ENCODE measurements at places on chromosomes 7 and 10.

DNA sequence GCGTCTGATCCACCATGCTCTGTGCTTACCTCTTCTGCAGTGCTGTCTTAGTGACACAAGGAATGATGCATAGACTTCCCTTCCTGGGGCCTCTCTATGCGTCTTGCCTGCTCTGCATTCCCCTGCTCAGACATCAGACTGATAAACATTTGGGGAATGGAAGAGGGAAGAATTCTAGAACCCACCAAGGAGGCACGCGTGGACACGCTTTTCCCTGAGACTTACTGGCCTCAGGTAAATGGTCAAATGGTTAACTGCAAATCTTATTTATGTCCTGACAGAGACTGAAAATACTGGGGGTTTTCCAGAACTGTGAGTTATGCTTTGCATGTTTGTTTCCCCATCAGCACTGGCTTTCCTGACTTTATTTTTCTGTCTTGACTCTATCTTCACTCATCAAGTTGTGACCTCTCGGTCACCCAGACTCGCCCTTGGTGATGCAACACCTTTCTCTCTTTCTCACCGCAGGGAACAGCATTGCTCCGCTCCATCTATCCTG lies 285.9 kb upstream of the FZD8 start:
- no peak for DNase-seq

DNA sequence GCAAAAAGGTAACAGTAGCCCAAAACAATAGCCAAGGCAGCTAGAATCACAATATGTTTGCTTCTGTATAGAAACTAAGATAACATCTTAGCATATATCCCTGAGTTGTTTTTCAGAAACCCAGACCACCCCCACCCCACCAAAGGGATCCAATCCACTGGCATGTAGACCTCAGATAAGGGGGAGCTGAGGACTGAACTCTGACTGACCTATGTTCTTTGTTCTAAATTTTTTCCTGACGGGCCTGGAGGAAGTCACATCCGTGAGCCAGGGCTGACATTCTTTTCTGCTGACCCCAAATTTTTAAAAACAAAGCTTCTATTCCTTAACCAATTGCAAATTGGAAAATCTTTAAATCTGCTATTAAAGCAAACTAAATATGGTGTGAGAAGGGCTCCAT lies 493.9 kb upstream of the IGFBP3 start:
- DNase-seq: no peak

GRCh38 chr7:82778021-82778420 lies 334.4 kb upstream of the CACNA2D1 start:
- DNase-seq: no peak

DNA sequence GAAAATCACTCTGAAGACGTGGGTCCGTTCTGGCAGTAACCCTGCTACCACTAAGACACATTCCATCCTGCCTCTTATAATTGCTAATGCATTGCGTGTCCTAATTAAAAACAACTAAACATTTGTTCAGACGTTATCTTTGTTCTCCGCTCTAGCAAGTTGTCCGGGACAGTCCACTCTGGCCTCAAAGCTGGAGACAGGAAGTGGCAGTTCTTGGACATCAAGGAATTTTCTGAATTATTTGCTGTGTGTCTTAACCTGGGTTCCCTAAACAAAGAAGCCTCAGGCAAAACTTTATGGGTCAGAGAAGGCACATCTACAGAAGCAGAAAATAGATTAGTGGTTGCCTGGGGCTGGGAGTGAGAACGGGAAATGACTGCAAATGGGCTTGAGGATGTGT lies 199.1 kb downstream of the CALN1 start:
- no peak for DNase-seq

GRCh38 chr10:1424648-1425047 lies 312.7 kb downstream of the ADARB2 start:
- DNase-seq: no peak

DNA sequence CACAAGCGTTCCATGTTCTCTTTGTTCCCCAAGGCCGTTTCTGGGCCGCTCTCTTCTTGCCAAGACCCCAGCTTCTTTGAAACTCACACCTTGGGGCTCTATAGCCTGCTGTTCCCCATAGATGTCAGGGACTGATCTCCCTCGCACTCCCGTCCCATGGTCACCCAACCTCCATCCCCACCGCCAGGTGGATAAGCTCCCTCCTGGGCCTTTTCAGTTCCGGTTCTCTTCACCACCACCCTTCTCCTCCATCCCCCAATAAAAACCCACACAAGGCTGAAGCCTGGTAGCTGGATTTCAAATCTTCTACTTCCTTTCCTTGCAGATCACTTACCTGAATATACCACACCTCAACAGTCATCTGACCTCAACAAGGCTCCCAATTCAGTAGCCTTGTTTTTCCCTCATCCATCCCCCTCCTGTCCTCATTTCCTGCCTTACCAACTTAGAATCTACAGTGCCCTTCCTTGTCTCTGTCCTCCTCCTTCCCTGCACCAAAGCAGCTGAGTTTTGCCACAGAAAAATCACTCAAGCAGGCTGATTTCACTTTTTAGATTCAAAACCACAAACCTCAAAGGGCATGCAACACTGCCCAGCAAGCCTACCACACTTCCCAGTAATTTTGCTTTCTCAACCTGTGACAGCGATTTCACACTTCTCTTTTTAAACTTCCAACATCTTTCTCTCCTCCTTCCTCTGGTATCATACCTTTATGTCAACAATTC lies 7.7 kb downstream of the SLC37A3 start:
- no peak for DNase-seq

DNA sequence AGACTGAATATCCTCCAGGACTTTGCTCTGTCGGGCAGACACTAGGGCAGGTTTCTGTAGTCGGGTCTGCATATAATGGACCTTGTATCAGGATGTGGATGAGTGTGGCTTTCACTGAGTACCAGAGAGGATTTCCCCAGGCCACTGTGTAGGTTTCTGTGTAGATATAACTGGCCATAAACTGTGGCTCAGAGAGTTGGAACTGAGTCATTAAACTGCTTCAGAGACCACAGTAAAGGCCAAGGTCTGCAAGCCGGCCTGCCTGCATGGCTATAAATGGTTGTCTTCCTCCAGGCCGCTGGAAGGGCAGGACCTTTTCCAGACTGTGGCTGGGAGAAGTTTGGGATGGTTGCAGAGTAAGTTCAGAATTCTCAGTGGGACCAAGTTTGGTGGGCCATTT lies 16.9 kb downstream of the ZNF92 start:
- DNase-seq: no peak

GRCh38 chr10:122510736-122511135 lies 49.4 kb downstream of the HTRA1 start:
- DNase-seq: no peak

- DNase-seq: no peak
Observed at GRCh38 chr10:106682175-106682574, 482.3 kb downstream of the SORCS1 start.

DNA sequence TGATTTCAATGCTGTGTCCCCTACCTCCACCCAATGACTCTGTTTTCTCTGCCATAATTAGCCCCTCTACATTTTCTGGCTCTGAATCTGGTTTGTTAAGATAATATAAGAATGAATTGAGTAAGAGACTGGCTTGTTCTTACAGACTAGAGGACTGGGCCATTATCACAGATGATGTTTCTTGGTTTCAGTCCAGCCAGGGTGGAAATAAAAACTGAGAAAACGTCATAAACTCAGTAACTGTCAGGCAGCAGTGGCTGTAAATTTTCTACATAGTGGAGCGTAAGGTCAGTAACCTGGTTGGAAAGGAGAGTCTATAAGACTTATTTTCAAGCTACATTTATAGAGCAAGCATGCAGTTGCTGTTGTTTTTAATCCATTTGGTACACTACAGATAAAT lies 485.4 kb downstream of the HTR7 start:
- DNase-seq: no peak

DNA sequence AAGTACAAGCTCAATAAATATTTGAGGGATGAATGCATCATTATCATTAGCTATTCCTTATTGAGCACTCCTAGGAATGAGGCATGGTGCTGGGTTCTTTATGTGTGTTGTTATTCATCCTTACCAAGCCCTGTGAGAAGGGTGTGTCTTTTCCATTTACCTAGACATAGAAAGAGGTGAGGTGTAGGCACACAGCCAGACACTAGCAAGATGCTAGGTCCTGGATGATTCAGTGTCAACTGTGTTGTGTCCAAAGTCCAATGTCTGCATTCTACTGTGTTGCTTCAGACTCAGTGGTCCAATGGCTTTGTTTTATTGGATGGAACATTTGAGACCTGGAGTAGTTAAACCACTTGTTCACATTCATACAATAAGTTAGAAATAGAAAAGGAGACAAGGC lies 605.5 kb downstream of the LRMDA start:
- no peak for DNase-seq

DNA sequence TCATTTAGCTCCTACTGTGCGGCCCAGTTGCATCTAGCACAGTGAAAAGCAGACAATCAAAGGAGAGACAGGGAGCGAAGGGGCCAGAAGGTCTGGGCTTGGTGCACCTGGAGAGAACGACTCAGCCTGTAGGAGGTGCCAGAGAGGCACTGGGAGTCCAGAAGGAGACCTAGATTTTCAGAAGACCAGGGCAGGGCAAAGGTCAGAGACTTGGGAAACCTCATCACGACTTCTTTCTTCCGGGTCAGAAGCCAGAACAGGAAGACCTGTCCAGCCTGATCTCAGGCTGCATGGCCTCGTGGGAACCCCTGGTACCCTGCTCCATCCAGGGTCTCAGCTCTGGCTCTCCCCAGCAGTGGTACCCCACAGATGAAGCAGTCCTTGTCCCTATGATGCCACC lies 5.2 kb downstream of the AGAP3 start:
- no peak for DNase-seq

DNA sequence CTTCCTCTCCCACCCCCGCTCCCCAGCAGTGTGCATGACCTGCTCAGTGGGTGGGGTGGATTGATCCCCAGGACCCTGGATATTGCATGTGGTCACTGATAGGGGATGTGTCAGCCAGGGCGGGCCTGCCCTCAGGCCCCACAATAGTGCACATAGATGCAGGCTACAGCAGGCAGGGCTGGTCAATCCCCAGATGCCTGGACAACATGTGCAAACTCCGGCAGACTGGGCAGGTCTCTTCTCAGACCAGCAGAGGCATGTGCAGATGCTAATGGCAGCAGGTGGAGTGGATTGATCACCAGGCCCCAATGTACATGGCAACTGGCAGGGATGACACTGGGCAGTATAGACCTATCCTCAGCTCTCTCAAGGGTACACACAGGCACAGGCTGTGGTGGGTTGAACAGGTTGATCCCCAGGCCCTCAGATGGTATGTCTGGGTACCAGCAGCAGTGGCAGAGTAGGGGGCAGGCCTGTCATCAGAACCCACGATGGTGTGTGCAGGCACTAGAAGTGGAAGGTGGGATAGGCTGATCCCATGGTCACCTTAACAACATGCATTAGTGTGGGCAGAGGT lies 98.6 kb downstream of the LANCL2 start:
- DNase-seq: no peak

GRCh38 chr10:77212632-77213031 lies 425.0 kb downstream of the KCNMA1 start:
- DNase-seq: no peak

DNA sequence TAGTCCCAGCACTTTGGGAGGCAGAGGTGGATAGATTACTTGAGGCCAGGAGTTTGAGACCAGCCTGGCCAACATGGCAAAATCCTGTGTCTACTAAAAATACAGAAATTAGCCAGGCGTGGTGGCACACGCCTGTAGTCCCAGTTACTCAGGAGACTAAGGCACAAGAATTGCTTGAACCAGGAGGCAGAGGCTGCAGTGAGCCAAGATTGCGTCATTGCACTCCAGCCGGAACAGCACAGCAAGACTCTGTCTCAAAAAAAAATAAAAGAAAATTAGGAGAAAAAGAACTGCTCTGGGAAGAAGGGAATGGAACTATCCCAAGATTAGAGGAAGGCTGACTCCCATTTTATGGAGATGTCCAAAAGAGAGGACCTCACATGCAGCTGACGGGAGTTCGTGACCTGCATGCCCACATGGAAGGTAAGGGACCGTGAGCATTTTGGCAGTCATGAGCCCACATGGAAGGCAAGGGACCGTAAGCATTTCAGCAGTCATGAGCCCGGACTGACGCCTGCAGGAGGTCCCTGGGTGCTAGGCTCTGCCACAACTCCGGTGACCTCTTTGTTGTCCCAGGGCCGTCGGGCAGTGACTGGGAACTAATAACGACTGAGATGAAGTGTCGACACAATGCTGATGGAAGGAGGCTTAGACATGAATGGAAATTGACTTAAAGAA lies 18.6 kb upstream of the GTPBP4 start:
- DNase-seq: peak; percentile 49

- DNase-seq: no peak
Observed at GRCh38 chr7:14092331-14092730, 102.9 kb upstream of the ETV1 start.

- DNase-seq: no peak
Observed at GRCh38 chr7:131691454-131692130, 135.2 kb upstream of the PODXL start.

- DNase-seq: peak; percentile 74
Observed at GRCh38 chr10:103592186-103593021, 98.9 kb downstream of the NEURL1 start.

GRCh38 chr10:98602224-98602623 lies 155.5 kb upstream of the HPS1 start:
- no peak for DNase-seq

GRCh38 chr7:132518102-132518838 lies 58.0 kb downstream of the PLXNA4 start:
- no peak for DNase-seq

- no peak for DNase-seq
Observed at GRCh38 chr10:60810437-60811182, 32.3 kb downstream of the CDK1 start.

DNA sequence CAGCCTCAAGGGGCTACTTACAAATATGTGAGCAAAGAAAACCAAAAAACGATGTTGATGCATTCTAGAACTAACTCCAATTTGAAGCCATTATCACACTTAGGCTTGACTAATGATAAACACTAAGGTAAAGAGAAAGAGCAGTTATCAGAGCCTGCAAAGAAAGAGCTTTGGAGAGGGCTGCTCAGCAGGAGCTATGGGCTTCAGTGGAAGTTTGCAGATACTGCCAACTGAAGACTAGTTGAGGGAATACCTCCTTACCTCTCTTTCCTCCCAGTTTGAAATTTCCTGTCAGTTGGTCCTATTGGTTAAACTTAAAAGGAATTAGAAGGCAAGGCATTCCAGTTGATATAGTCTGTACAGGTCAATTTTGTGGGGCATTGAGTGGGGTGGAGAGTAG lies 498.1 kb upstream of the POT1 start:
- no peak for DNase-seq

DNA sequence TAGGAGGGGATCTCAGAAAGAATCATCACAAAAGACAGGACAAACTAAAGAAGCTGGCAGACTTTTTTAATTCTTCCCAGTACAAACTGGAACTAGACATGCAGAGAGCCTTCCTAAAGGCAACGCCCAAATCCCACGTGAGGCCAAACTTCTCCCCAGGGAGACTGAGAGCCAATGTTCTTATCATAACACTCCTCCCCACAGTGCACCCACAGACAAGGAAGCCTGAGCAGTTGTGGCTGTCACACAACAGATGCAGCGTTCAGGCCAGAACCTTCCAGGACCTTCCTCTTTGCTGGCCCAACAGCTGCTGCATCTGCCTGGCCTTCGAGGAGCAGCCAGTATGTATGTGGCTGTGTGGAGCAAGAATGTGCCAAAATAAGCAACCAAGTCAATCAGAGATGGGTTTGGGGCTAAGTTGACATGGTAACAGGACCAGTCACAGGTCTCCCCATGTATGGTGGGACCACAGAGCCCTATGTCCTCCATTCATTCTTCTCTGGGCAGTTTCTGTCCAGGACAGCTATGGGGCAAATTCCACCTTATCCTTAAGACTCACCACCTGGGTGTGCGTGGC lies 34.9 kb downstream of the SRPK2 start:
- DNase-seq: no peak

GRCh38 chr10:11553773-11554381 lies 57.6 kb downstream of the USP6NL start:
- no peak for DNase-seq

Data from activated effector memory CD4-positive, alpha-beta T cell treated with anti-CD3 and anti-CD28 coated beads, Interleukin-2, amount 50 U/mL, for 16 hours (primary cell).